ENCODE measurements at places on chromosomes 11 and 22. TPM values are rescaled to one million over a fixed set of nuclear protein-coding genes. Genes with fewer than 3 reads are reported as not detected.

MMP3 gene
- not detected for polyA plus RNA-seq

OR5I1 gene
- not detected for polyA plus RNA-seq

OR5M3 gene
- not detected for polyA plus RNA-seq

RCOR2 gene
- polyA plus RNA-seq: 14.5 TPM

MAML2 gene
- polyA plus RNA-seq: 31.8 TPM

- no peak for DNase-seq
These were observed 82.8 kb downstream of the FBXO7 start for GRCh38 chr22:32557444-32557843.

DNA sequence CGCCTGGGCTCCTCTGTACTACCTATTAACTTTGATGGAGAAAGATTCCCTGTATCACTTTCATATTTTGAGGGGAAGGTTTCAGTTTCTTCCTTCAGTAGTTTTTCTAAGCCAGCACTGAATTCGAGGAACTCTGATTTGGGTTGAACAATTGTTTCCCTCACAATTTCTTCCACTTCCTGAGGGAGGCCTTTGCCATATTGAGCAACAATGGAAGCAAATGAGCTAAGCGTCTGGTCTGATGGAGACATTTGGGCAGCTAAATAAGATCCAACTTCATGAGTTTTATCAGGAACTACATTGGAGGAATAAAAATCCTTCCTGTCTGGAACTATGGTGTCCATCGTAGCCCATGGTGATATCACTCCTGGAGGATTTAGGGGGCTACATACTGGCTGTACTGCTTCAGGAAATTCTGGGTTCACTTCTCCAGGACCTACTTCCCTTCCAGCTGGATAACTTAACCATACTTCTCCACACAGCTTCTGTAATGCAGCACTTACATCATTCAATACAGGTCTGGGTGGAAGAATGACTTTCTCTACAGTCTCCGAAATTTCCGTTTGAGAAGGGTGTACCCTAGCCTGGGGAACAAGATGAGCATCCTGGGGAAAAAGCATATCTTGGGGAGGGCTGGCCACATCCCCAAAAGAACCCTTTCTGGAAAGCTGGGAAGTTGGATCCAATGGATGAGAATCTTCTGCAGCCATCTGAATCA, 38.9 kb upstream of the CCDC89 start:
- no peak for DNase-seq

GRCh38 chr11:442611-443081, 835 bp upstream of the ANO9 start:
- no peak for DNase-seq

DNA sequence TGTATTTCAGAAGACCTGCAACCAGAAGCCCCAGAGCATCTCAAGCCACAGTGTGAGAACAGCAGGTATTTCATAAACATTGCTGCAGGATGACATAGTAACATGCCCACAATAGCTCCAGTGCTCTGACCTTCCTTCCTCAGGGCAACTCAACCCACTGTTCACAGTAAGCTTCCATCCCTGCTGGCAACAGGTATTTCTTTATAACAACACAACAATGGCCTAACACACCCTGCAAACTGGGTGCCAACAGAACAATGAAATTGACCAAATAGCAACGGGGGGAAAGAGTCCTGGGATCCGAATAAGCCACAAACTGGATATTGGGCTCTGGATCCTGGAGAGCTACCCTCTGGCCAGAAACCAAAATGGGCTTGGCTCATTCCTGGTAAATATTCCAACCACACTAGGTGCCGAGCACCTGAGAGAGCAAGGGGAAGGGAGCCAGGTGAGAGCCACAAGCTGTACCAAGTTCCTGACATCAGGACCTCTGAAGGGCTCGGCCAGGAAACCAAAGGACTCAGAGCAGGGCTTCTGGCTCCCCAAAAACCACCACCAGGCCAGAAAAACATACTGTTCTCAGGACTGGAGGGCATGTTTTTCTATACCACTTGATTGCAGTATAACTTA, 99.5 kb downstream of the MICAL3 start:
- DNase-seq: no peak

GRCh38 chr22:49771266-49772065, 56.2 kb downstream of the BRD1 start:
- no peak for DNase-seq

- no peak for DNase-seq
These were observed 517.9 kb upstream of the RAG2 start for GRCh38 chr11:37115963-37116362.

- DNase-seq: no peak
These were observed 42.6 kb downstream of the MAP6 start for GRCh38 chr11:75625991-75626888.

DNA sequence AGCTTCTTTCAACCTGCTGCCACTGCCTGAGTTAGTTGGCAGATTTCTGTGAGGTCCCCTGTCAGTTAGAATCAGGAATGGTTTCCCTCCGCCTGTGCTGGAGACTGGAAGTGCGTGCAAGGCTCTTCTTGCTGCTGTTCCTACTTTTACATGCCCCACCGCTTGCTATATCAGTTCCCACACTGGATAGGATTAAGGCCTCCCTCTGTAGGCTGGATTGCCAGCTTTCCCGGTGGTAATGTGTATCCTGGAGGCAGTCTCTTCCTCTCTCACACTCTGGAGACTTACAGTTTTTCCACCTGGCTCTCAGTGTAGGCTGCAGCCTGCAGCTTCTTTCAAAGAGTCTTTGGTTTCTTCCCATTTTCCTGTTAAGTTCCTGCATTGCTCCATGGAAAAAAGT, 66.5 kb downstream of the ARHGAP42 start:
- no peak for DNase-seq

DNA sequence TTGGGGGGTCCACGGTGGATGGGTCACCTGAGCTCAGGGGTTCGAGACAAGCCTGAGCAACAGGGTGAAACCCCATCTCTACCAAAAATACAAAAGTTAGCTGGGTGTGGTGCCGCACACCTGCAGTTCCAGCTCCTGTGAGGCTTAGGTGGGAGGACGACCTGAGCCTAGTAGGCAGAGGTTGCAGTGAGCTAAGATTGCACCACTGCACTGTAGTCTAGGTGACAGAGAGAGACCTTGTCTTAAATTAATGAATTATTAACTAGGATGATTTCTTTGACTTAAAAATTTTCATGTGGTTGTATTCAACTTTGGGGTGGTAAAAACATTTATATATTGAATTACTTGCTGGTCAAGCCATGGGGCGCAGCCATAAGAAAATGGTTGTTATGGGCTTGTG, 33.9 kb downstream of the CCDC83 start:
- no peak for DNase-seq

DNA sequence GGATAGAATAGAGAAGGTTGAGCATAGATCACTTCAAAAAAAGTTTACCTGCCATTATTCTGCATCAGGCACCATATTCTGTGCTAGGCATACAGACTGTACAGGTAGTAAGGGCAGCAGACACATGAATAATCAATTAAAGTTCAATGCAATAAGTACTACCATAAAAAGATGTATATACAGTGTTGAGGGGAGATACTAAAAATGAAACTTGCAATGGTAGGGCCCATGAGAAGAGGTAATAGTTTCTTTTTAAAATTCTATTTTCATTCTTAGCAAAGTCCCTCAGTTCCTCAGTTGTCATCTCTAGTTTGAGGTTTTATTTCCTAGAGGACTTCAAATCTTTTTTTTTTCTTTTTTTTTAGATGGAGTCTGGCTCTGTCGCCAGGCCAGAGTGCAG, 819.9 kb downstream of the FAM181B start:
- no peak for DNase-seq

- no peak for DNase-seq
These were observed 531.9 kb upstream of the ISX start for GRCh38 chr22:34534101-34534500.
